ENCODE measurements at places on chromosomes 16 and 17.

GRCh38 chr16:20904507-20905081 lies 4.0 kb downstream of the LYRM1 start:
- DNase-seq: peak; percentile 97

- DNase-seq: peak; percentile 50
These were observed 90.1 kb downstream of the CLEC16A start for GRCh38 chr16:11034481-11034931.

DNA sequence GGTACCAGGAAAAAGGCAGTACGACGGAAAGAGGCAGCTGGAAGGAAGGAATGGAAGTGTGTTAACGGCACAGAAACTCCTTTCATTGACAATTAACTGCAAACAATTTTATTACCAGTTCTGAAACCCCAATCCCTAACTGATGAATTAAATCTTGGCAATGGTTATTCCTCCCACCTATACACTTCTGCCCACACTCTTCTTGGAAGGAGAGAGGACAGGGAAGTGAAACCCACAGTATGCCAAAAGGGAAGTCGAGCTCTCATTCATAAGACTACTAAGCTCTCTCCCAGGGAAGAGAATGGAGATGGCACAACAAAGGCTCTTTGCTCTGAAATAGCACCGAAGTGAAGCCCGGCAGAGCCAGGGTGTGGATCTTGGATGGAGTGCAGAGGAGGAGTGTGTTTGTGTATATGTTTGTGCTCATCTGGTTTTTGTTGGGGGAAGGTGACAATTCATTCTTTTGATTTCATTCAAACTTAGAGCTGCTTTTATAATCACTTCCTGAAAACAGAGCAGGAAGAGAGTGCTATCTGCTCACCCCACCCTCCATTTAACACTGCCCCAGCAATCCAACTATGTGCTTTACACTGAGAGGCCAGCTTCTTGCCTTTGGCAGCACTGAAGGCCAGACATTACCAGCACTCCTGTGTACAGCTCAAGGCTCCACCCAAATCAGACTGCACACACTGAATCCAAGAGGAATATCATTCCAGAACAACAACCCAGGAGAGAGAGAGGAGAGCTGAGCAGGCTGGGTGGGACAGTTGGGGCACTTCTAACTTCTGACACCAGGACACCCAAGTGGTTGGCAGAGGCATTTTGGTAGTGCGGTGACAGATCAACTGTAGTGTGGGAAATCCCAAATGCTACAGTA lies 68.7 kb downstream of the HIC1 start:
- peak; percentile 84 for DNase-seq

GRCh38 chr16:81318711-81319110 lies 3.9 kb downstream of the GAN start:
- no peak for DNase-seq

DNA sequence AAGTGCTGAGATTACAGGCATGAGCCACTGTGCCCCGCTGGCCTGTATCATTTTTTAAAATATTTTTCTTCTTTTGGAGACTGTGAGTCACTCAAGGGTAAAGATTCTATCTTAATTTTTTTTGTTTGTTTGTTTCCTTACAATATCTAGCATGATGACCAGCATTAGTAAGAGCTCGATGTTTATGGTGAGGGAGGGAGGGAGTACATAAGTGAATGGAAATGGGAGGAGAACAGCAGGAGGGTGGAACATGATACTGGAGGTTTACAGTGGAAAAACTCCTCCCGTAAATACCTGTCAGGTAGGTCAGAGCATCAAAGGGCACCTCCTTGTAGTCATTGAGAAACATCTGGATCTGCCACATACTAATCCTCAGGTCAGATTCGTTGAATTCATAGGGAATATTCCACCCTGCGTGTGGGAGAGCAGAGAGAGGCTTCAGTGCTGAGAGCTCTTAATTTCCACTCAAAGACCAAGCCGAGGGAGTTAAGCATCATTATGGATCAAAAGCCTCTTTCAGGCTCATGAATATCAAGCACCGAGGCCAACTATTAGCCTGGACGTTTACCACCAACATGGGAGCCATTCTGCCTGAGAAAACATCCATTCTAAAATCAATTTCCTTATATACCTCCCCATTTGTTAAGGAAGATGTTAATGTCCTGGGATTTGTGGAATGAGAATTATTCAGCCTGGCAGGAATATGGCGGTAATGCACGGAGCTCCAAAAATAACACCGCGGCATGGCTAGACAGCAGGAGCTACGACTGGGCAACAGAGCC lies 51.8 kb downstream of the LYRM1 start:
- no peak for DNase-seq

GRCh38 chr17:76189247-76189646 lies 48.2 kb upstream of the FOXJ1 start:
- no peak for DNase-seq

GRCh38 chr17:9971991-9972390 lies 66.9 kb upstream of the RCVRN start:
- DNase-seq: no peak

DNA sequence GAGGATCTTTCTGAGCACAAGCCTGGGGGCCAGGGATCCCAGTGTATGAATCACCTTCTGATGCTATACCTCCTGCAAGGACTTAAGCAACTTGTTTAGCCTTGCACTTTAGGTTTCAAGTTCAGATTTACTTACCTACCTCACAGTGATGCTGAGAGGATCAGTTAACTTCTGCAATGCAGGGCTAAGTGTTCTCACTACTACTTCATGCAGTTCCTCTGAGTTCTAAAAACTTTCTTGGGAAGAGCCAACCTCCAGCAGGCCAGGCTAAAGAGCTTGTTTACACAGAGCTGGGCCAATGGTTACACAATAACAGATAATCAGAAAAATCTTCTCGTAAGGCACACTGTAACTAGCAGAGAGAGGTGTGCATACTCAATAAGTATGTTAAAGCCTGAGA lies 13.0 kb downstream of the VEZF1 start:
- no peak for DNase-seq

GRCh38 chr16:84786605-84787262 lies 33.1 kb upstream of the CRISPLD2 start:
- DNase-seq: no peak

Data from MV-4-11 (cell line).